ENCODE measurements at places on chromosomes 3 and 15.

DNA sequence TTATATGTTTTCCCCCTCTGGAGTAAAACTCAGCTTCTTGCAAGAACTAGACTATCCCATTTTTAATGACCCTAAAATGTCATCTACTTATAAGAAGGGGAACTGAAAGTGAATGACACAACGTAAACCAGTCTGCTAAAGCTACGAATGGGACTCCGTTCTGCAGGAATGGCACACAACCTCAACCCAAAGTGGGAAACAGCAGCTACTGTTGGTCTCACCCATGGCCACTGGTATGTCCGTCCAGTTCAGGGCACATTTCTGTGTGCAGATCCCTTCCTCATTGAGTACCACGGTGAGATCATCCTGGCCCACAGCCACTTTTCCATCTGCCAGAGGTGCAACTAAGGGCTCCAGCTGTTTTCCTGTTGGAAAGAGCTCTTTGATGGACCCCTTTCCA is 23.8 kb downstream of the VPS39 start:
- DNase-seq: no peak

DNA sequence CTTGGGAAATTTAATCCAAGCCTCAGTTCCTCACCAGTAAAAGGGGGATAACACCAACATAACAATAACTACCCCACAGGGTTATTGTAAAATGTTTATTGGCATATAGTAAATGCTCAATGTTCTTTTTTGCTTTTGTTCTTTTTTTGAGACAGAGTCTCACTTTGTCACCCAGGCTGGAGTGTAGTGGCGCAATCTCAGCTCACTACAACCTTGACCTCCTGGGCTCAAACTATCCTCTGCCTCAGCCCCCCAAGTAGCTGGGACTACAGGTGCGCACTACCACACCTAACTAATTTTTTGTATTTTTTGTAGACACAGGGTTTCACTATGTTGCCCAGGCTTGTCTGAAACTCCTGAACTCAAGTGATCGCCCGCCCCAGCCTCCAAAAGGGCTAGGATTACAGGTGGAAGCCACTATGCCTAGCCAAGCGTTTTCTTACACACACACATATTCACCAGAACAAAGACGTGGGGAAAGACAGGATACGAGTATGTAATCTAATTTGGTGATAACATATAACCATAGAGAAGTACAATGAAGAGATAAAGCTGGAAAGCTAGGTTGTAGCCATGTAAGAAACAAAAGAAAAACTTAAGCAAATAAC is 11.7 kb downstream of the STAG1 start:
- DNase-seq: no peak

DNA sequence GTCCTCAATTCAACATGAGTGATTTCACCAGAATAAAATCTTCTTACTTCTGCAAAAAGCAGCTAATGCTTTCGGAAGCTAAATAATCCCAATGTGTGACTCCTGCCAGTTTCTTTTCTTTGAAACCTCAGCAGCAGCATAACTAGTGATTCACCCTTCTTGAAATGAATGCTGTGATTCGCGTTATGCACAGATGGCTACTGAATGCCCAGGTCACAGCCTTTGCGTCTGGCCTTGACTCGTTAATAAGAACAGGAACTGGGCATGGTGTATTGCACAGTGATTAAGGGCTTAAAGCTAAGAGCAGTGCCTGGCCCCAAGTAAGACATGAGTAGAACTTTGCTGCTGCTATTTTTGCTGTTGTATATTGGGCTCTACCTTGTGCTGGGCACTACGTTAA is 19.0 kb downstream of the CGNL1 start:
- DNase-seq: no peak

DNA sequence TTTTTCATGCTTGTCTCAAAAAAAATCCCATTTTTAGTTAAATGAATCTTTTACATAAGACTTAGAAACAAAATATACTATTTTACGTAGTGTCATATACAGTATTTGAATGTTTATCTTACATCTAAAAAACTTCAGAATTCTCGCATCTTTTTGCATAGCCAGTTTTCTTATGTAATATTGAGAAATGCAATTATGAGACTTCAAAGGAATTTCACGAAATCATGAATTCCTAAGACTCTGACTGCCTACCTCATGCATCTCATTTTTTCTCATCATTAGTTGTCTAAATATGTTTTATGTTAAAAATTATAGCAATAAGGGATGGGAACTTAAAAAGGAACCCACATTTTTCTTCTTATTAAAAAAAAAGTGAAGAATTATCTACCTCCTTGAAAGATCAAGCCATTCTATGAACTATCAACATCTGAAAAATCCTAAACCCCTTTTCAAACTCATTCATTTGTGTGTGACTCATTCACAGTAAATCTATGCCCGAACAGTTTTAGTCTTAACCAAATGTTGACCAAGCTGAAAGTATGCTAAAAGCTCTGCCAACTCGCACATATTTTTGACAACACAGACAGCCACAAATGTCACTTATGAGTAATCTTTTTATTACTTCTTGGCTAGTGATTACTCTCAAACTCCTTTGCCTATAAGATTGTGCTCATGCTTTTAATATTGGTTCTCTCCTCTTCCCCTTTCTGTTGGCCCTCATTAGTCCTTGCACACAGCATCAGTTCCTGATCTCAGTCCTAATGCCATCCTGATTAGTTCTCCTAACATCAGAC is 115.9 kb downstream of the DCLK3 start:
- DNase-seq: no peak

GRCh38 chr15:65264863-65265430 is 21.7 kb downstream of the PARP16 start:
- no peak for DNase-seq

- DNase-seq: peak; percentile 14
Observed at GRCh38 chr15:89781055-89781454, 4.9 kb downstream of the MESP2 start.

- peak; percentile 39 for DNase-seq
Observed at GRCh38 chr3:3110299-3110630, at the start of gene IL5RA. TSS of gene IL5RA (minus strand) at chr3:3110374. CDS start at chr3:3104984, 5,390 bp downstream.

GRCh38 chr3:148077965-148078364 is 619.7 kb upstream of the AGTR1 start:
- DNase-seq: no peak

GRCh38 chr3:140571836-140572235 is 106.0 kb upstream of the TRIM42 start:
- no peak for DNase-seq

GRCh38 chr15:101501703-101502373 is 12.3 kb upstream of the PCSK6 start:
- peak; percentile 33 for DNase-seq

- DNase-seq: no peak
Observed at GRCh38 chr3:15294929-15295328, 37.5 kb downstream of the SH3BP5 start.

GRCh38 chr3:157199841-157200240 is 39.9 kb upstream of the CCNL1 start:
- DNase-seq: no peak

GRCh38 chr15:96838081-96838480 is 507.6 kb downstream of the NR2F2 start:
- no peak for DNase-seq

DNA sequence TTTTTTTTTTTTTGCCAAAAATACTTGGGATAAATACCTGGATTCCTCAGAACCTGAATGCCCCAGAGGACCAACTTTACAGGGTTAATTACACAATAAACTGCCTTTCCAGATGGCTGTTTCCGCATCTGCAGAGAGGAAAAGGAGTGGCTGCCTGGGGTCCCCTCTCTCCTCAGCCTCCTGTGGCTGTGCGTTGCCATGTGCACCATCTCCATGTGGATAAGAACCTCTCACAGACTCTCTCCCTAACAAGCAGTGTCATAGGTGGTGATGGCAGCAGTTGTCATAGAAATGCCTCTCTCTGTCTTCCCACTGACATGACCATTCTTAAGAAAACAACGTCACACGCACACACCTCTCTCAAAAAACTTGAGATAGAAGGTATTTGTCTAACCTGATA is 179.4 kb downstream of the RPLP1 start:
- no peak for DNase-seq

DNA sequence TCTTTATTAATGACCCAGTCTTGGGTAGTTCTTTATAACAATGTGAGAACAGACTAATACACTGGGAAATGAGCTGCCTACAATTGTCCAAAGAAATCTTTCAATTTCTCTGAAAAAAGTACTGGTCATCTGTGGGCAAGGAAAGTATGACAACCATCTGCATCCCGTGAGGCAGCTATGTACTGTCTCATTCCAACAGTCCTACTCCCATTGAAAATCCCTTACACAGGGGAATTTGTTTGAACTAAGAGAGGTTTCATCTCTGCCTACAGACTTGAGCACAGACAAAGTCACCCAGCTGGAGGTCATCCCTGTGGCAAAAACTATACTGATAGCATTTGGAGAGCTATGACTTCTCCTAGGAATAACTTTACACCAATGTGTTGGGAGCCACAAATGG is 27.1 kb downstream of the SHC4 start:
- DNase-seq: no peak

- DNase-seq: no peak
Observed at GRCh38 chr3:35389907-35390306, 249.4 kb upstream of the ARPP21 start.

- DNase-seq: no peak
Observed at GRCh38 chr3:140545197-140545596, 132.7 kb upstream of the TRIM42 start.

- DNase-seq: peak; percentile 77
Observed at GRCh38 chr3:128804017-128804810, 75.2 kb upstream of the ACAD9 start.

DNA sequence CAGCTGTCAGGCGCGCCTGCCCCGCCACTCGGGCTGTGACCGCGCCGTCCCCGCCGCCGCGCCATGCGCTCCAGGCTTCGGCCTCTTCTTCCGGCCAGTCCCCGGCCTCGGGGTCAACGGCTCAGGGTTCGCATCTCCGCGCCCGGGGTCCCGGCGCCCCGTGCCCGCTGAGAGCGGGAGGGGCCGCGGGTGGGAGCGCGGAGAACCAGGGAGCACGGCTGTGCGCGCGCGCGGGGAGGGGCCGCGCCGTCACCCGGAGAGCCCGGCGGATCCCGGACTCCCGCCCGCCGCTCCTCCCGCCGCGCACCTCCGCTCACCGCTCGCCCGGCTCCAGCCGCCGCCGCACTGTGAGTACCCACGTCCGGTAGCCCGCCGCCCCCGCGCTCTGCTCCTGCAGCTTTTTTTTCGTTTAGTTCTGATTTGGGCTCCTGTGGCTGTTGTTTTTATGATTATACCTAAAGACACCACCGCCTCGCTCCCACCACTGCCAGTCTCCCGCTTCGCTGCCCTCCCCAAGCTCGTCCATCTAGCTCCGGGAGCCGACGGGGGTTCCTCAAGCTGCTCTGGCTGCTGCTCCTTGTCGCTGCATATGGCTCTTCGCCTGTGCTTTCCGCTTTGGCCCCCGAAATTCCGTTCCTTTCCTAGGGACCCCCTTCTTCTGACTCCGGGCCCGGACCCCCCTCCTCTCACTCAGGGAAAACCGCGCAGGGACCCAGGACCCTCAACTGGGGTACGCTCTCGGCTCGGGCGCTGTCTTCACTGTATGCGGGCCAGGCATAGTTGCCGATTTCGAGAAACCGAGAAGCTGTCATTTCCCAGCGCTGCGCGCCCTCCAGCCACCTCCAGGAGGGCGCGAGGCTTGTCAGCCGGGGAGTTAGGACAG is 1.8 kb upstream of the SKOR1 start:
- no peak for DNase-seq

DNA sequence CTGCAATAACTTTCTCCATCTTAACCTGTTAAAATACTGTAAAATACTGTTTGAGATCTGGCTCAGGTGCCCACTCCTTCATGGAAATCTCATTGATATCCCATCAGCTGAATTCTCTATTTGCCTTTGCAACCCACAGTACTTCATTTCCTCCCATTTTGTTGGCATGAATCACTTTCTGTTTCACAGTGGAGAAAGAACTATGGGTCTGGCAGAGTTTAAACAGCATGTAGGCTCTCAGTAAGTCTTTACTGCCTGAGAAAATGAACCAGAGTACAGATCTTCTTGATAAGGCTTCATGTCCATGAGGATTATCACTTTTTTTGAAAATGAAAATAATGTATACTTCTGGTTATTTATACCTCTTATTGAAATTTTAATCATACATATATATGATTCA is 245.9 kb downstream of the NAALADL2 start:
- no peak for DNase-seq

DNA sequence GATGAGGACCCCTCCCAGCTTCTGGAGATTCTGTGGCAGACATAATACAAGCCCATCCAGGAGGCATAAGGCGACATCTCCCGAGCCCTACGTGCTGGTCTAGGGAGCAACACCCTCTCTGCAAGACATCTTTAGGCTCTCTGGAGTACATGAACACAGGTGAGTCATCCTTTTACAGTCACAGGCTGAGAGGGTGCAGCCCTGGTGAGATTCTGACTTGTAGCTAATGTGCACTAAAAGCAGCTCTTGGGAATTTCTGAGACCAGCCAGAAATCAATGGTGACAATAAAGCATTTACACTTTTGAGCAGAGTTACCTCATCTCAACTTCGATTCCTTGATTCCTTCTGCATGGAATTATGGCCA is 131.1 kb downstream of the XXYLT1 start:
- no peak for DNase-seq

GRCh38 chr3:197367081-197367780 is 68.8 kb upstream of the DLG1 start:
- no peak for DNase-seq

GRCh38 chr3:129211772-129212171 is 28.1 kb upstream of the CNBP start:
- DNase-seq: no peak

DNA sequence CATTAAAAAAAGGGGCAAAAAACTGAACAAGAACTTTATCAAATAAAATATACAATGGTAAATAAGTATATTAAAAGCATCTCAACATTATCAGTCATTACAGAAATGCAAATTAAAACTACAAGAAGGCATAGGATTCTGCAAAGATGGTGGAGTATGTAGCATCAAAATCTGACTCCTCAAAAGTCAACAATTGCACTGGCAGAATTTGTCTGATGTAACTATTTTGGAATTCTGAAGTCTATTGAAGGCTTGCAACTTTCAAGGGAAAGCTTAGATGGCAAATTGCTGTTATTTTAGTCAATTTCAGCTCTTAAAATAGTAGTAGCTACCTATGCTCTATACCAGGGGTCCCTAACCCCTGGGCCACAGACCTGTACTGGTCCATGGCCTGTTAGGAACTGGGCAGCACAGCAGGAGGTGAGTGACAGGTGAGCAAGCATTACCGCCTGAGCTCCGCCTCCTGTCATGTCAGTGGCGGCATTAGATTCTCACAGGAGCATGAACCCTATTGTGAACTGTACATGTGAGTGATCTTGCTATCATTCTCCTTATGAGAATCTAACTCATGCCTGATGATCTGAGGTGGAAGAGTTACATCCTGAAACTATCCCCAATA is 107.6 kb downstream of the TGFBR2 start:
- DNase-seq: no peak
